Amniotic stem cell (primary cell): ENCODE measurements at places on chromosomes 16 and 17.

- no peak for DNase-seq
Measured at GRCh38 chr16:84874004-84874435, 54.2 kb downstream of the CRISPLD2 start.

DNA sequence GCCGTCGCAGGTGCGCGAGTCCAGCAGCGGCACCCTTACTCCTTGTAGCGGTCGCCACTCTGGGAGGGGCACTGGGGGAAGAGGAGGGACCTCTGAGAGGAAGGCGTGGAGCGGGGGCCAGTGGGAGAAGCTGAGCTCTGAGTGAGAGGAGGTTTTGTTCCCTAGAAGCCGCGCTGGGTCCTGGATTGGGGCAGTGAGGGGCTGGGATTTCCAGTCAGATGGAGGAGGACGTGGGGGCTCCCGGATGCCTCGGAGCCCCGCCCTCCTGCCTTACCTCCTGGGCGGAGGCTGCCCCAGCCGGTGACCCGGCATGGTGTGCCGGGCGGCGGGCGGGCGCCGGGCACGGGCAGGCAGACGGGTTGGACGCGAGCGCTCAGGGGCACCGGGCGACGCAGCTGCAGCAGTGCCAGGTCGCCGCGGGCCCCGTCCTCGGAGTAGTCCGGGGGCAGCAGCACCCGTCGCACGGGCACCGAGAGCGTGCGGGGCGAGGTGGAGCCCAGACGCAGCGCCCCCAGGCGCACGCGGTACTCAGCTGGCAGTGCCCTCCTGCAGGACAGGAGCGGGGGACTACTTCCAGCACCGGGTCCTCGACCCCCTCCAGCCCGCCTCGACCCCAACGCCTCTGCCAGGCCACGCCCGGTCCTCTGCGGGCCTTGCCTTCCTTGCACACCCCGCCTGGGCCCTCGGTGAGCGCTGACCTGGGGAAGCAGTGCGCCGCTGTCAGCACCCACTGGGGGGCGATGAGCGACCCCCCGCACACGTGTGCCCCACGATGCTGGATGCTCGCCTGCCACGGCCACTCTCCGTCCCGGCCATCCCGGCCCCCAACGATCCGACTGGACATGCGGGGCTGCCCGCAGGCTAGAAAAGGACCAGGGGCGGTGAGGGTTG is 2.0 kb downstream of the PRSS33 start:
- DNase-seq = no peak

DNA sequence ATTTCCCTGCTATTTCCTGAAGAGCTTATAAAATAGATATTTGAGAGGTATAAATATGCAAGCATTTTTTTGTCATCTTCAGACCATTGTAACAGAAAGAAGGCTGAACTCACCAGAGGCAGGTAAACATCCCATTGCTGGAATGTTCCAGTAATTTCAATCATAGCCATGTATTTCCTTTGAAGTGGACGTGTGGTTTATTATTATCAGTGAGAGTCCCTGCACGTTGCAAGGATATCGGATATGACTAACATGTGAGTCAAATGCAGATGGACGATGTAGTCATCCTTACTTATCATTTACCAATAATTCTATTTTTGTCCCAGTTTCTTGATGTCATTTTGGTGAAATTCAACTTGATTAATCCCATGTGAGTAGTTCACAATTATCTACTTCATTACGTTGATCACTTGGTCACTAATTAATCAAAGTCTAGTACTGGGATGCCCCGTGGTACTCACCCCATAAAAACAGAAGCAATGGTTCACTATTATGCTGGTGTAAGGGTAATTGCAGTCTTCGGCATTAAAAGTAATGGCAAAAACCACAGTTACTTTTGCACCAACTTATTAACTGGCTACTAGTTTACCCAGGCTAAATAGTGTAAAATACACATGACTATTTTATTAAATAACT is 89.5 kb downstream of the VAT1L start:
- no peak for DNase-seq

GRCh38 chr16:57500578-57501111 is 14.4 kb upstream of the DOK4 start:
- DNase-seq = no peak

DNA sequence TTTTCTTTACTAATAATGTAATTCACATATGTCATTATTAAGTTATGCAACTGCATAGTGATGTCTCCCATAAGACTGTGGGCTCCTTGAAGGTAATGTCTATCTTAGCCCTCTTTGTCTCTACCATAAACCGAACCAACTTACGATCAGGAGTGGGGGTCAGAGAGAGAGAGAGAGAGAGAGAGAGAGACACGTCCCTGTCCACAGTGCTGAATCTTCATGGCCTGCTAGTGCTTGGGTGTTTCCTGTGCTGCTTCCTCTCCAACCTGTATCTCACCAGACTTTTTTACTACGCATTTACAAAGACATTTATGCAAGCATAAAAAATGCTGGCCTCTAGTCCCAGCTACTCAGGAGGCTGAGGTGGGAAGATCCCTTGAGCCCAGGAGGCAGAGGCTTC is 52.2 kb upstream of the HAPSTR1 start:
- no peak for DNase-seq

GRCh38 chr16:48323783-48324775 is 61.1 kb downstream of the SIAH1 start:
- no peak for DNase-seq

DNA sequence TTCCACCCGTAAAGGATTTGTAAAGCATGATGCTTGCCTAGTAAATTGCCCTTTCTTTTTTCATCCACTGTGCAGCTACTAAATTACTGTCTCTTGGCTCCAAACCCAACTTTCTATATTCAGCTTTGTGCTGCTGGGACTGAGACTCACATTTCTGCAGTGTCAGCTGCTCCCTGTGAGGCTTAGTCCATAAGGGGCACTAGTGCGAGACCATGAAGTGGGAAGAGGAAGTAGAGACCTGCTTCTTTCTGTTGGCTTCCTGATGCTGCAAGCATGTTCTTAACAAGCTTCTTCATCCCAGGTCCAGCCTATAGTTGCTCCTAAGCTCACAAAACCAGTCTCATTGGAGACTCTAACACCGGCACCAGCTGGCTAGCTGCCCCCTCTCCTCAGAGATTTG is 74.9 kb upstream of the HS3ST2 start:
- no peak for DNase-seq

GRCh38 chr17:41420134-41420533 is 4.3 kb downstream of the KRT37 start:
- no peak for DNase-seq

GRCh38 chr17:15648386-15648785 is 28.9 kb upstream of the FBXW10B start:
- no peak for DNase-seq

- DNase-seq = no peak
Measured at GRCh38 chr17:43733956-43734355, 24.6 kb downstream of the SOST start.

DNA sequence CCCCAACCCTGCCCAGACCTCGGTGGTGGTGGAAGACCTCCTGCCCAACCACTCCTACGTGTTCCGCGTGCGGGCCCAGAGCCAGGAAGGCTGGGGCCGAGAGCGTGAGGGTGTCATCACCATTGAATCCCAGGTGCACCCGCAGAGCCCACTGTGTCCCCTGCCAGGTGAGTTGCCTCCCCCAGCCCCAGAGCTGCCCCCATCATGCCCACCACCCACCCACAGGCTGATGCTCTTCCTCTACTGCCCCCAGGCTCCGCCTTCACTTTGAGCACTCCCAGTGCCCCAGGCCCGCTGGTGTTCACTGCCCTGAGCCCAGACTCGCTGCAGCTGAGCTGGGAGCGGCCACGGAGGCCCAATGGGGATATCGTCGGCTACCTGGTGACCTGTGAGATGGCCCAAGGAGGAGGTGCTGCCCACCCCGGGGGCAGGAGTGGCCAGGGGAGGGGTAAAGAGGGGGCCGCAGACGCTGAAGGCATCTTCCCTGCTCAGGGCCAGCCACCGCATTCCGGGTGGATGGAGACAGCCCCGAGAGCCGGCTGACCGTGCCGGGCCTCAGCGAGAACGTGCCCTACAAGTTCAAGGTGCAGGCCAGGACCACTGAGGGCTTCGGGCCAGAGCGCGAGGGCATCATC is 8.4 kb downstream of the GALK1 start:
- DNase-seq = no peak

- DNase-seq = no peak
Measured at GRCh38 chr17:80858301-80859001, 133.2 kb upstream of the CHMP6 start.

DNA sequence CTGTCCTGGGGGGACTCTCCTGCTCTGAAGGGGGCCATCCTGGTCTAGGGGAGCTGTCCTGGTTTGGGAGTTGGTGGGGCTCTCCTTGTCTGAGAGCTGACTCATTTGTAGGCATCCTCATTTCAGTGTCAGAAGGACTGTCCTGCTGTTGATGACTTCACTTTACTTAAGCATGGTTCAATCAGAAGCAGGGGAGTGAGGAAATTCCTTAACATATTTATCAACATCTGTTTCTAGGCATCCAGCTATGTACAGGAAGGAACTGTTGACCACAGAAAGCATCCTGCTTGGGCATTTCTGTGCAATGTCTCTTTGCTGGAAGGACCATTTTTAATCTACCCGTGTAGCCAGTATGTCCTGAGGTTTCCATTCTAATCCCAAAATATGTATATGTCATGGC is 502.7 kb upstream of the HSBP1 start:
- DNase-seq = peak; percentile 53

DNA sequence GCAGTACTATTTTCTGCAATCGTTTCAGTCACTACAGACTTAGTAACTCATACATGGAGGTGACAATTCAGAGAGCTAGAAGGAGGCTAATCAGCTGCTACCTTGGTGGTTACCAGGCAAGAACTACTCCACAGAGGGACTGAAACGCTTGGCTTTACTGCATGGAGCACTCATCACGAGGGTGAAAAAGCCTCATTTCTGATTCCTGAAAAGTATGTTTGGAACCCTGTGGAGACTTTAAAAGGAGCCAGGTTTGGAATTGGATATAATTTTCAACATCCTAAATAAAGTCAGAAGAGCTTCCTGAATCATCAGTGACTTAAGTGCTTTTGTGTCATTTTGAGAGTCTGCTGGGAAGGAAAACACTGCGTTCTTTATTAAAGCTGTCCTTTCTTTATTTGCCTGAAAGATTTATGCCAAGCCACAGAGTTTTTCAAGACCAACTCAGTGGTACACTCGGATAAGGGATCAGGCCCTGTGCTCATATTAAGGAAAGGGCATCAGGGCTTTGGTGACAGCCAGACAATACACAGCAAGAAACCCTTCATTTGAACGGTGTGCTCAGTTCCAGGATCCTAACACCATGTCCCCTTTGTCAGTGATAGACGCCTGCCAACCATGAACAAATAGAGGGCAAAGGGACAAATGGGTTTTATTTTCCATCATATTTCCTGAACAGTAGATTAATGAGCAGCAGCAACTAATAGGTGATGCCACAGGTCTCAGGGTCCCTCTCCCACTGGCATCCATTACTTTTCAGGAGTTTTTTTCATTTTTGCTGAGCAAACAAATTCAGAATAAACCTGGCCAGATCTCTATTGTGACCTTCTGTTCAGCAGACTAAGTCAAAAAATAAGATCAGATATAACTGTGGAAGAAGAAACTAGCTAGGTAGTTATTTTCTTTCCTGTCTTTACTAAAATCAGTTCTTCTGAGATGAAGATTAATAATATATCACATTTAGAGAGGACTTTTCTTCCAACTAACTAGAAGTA is 80.5 kb upstream of the CLEC18B start:
- no peak for DNase-seq

- DNase-seq = no peak
Measured at GRCh38 chr17:4146641-4147040, 3.6 kb downstream of the CYB5D2 start.

DNA sequence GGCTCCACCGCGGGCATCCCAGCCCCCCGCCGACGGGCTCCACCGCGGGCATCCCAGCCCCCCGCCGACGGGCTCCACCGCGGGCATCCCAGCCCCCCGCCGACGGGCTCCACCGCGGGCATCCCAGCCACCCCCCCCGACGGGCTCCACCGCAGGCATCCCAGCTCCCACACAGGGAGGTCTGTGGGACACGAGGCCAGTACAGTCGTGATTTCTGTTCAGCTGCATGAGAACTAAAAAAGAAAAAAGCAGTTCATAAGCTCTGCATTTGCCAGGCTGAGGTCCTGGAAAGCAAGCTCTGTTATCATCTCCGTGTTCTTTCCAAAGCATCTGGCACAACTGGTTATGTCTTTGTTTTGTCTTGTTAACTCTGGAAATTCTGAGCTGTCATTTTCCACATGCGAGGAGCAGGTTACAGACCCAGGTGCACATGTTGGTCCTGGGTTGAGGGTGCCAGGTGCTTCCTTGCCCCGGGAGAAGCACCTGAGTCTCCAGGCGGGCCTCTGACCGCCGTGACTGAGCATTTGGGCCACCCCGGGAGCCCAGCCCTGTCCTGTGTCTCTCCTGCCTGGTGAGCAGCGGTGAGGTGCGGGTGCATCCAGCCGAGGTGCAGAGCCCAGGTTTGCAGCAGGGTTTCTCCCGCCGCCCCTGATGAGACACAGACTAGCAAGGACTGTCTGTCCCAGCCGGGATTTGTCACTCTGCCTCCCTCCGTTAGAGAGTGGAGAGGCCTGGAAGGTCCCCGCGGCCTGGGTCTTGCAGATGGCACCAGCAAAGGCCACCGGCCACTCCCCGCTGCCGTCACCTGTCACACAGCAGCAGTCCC is 9.9 kb upstream of the WFIKKN1 start:
- DNase-seq = no peak

- no peak for DNase-seq
Measured at GRCh38 chr17:48732688-48733629, 4.4 kb upstream of the HOXB13 start.

DNA sequence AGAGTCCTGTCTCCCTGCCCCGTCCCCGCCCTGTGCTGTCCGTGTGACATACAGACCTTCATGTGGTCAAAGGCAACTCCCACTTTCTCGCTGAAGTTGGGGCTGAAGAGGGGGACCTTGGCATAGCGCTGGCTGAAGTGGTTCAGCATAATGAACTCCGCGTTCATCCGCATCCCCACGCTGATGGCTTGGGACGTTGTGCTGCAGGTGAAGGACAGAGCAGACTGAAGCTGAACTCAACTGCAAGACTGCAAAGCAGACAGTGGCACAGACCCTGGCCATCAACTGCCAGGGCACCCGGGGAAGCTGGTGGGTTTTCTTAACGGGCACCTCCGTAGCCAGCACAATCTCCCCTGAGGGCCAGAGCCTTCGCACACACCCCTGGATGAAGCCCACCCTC is 24.2 kb downstream of the ELAC2 start:
- DNase-seq = no peak
